Activated CD4-positive, CD25-positive, alpha-beta regulatory T cell (primary cell): ENCODE measurements at places on chromosomes 1 and 21.

- no peak for DNase-seq
These were observed 209.4 kb downstream of the HIVEP3 start for GRCh38 chr1:41709331-41709730.

- no peak for DNase-seq
These were observed 72.7 kb downstream of the WDR4 start for GRCh38 chr21:42806509-42807140.

- no peak for DNase-seq
These were observed 3.2 kb downstream of the NRDC start for GRCh38 chr1:51875291-51875772.

GRCh38 chr21:43975469-43976098 is 36.5 kb upstream of the TRAPPC10 start:
- DNase-seq, result peak; percentile 68

DNA sequence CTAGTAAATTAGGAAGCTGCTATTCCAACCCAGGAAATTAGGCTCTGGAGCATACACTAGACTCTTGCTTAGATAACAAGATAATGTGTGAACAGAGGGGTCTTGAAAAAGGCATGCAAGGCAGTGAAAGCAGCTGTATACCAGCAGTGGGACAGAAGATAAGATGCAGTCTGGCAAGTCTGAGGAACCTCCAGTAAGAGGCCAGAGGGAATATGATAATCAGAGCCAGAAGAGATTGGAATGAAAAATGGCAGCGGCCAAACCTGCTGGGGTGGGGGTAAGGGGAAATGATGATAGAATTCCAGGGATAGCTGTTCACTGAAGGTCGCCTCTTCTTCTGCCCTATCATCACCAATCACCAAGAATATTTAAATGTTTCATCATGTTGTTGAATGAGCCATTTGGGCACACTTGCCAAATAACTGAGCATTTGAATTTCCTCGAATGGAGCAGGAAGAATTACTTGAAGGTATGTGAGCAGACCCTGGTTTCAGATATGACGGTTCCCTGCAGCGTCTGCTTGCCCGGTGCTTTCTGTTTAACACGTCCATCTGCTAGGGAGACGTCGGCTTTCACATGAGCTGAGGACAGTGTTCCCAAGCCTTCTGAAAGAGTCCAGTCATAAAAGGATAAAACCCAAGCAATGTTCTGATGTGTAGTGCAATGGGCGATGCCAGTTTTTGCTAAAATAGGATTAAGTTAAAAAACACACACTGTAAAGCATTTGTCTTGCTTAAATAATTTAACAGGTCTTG is 173.3 kb downstream of the RWDD3 start:
- DNase-seq, result no peak

DNA sequence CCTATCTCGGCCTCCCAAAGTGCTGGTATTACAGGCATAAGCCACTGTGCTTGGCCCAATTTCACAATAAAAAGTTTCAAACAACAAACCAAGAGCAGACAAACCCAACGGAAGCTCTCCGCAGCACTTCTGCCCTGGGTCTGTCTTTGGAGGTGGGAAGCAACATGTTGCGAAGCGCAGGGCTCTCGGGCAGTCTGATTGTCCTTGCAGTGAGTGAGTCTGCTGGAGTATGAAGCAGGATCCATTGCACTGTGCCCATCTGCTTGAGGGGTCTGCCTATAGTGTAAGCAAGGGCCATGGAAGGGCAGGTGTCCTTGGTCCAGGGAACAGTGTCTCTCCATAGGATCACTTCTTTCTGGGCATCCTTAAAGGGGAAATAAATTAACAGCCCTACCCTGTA is 14.6 kb upstream of the PARP1 start:
- no peak for DNase-seq

GRCh38 chr1:154344977-154345837 is 19.9 kb downstream of the ATP8B2 start:
- DNase-seq, result peak; percentile 65

DNA sequence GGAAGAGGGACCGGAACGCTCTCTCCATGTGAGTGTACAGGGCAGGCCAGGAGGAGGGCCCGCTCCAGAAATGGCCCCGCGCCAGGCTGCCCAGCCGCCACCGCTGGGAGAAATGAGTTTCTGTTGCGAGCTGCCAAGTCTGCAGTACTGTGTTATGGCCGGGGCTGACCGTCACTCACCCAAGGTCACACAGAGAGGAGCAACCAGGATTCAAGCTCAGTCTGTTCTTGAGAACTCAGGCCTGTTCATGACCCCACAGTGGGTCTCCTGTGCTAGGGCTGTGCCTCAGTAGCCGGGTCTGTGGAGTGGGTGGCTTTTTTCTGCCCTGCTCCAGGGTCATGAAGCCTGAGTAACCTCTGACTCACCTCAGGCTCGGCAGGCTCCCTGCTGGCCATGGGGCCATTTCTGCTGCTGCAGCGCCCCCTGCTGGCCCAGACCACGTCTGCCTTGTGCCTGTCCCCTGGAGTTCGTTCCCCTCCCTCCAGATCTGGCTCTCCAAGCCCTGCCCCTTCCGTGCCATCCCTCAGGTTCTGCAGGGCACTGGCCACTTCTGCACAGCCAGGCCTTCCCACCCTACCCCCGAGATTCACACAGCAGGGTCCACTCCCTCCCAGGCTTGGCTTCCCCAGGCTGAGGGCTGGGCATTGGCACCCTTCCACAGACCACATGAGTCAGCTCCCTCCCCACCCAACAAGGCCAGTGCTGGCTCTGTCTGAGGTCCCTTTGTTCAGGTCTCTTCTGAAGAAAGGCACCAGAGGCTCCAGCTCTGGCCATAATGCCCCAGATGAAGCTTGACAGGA is 51.8 kb downstream of the EDN2 start:
- DNase-seq, result peak; percentile 41

- DNase-seq, result no peak
These were observed 48.5 kb downstream of the FH start for GRCh38 chr1:241470908-241471590.

GRCh38 chr1:47192458-47193384 is 2.9 kb upstream of the PDZK1IP1 start:
- no peak for DNase-seq

DNA sequence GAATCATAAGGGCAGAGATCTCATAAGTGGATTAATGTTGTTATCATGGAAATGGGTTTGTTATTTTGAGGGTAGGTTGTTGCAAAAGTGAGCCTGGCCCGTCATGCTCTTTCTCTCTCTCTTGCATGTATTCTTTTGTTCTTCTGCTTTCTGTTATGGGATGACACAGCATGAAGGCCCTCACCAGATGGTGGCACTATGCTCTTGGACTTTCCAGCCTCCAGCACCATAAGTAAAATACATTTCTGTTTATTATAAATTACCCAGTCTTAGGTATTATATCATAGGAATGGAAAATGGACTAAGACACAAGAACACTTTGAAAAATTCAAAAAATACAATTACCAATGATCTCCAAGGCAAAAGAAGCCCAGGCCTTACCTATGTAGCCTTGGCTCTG is 676.1 kb downstream of the PTPRU start:
- no peak for DNase-seq

- DNase-seq, result no peak
These were observed 87.9 kb downstream of the RHOU start for GRCh38 chr1:228823200-228823599.

- no peak for DNase-seq
These were observed 7.1 kb upstream of the CFAP141 start for GRCh38 chr1:154213274-154213673.

DNA sequence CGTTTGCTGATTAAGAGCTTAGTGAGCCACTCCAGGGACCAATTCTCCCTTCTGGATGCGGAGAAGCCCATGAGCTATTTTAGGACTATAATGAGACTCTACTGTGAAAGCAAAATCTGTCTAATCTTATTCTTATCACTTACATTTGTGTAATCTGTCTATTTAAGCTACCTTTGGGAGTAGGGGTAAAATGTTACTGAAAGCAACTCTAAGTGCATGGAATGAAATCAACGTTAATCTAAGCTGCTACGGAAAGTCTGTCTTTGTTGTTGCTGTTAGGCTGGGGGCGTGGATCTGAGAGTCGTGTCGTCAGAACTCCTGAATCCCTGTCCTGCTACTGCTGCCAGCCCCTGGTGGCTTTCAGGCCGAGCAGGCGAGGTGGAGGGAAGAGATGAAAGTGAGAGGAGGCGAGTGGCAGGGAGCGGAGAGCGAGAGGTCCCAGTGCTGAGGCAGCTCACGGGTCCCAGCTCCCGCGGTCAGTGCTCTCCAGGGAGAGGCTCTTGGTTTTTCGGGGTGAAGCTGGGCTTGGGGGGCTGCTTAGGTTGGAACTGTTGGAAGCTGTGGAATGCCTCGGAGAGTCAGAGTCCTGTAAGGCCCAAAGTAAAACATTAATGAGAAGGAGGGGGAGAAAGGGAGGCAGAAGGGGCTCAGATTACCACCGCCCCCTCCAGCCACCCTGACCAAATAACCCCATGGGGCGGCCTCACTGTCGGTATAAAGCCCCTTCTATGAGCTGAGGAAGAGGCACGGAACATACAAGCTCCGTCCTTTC is 53.9 kb downstream of the COQ8A start:
- DNase-seq, result no peak

GRCh38 chr21:38036016-38036415 is 119.8 kb upstream of the KCNJ6 start:
- no peak for DNase-seq

GRCh38 chr1:11682799-11683198 is 1.9 kb upstream of the MAD2L2 start:
- DNase-seq, result no peak

GRCh38 chr1:152348447-152348846 is 11.4 kb downstream of the FLG2 start:
- no peak for DNase-seq

- no peak for DNase-seq
These were observed 384.8 kb upstream of the PROX1 start for GRCh38 chr1:213602796-213603486.

GRCh38 chr1:94273111-94273510 is 35.7 kb upstream of the ARHGAP29 start:
- no peak for DNase-seq

DNA sequence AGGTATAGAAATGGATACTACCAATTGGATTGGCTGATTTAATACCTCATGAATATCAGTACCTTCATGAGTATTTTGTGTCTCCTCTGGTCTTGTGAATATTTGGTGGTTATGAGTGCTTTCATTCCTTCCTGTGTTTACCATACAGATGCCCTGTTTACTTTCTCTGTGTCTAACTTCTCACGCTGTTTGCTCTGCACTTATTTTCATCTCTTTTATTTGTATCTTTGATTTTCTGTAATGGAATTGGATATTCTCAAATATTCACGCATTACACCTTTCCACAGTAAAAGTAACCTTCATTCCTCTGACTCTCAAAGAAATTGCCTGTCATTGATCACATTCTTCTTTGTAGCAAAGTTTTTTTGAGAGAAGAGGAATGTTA is 16.8 kb downstream of the CNST start:
- DNase-seq, result no peak

DNA sequence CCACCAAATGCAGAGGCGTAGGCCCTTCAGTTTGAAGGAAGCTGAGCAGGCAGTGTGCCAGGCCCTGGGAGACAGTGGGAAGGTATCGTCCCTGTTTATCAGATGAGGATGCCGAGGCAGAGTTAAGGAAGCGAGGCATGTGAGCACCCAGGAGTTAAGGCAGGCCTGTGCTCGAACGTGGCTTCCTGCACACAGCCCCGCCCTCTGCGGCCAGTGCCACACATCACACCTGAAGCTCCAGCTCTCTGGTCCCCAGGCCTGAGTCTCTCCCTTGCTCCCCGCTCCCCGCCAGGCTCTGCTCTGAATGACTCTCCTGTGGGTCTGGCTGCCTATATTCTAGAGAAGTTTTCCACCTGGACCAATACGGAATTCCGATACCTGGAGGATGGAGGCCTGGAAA is 32.1 kb downstream of the EPHX1 start:
- DNase-seq, result no peak

DNA sequence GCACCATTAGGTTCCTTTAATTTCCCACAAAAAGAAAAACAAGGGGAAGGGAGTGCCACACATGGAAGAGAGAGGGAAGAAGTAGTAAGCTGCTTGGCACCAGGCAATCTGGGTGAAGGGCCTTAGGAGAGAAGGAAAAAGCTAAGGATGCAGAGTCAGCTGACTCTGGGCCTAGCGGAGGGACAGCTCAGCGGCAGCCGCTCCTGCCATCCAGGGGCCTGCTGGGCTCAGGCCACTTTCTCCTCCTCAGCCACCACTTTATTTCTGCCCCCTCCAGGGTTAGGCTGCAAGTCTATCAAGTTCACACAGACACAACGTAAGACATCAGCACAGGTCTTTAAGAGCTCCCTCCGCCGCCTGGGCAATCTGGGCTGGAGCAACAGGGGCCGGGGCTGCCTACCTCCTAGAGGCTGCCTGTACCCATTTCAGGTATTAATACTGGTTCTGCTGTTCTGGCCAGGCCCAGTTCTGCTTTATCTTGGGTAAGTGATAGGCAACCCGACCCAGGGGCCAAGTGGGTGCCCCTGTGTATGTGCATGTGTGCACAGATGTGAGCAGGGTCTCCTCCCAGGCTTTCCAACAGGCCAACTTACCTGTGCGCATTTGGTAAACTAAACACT is 53.6 kb downstream of the SLC45A1 start:
- DNase-seq, result no peak

- no peak for DNase-seq
These were observed 97.2 kb upstream of the LYPLAL1 start for GRCh38 chr1:219076326-219076937.

DNA sequence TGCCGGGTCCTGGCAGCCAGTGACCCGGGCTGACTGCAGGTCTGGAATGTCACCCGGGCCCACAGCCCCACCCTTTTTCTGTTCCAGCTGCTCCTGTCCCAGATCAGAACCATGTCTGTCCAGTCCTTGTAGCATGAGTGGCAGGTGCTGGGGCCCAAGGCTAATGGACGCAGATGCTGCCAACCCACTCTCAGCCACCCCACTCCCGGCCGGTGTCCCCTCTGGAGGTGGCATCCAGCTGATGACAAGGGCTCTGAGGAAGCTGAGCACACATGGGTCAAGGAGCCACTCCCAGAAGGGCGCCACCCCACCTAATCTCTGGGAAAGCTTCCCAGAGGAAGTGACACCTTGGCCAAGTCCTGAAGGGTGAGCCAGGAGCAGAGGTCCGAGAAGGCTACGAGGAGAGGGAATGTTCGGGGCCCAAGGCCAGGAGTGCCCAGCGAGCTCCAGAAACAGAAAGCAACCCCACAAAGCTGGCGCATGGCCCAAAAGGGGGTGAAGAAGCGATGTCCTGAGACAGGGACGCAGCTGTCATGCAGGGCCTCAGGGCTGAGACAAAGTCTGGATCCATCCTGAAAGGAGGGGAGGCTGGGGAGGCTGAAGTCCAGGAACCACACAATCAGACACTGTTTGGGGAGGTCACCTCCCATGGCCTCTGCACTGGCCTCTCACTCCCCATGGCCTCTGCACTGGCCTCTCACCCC is 39.5 kb downstream of the ACOT7 start:
- no peak for DNase-seq

- no peak for DNase-seq
These were observed 36.7 kb downstream of the COL18A1 start for GRCh38 chr21:45441431-45442255.
